Uterus (tissue), 4 donors: ENCODE measurements at places on chromosomes 6 and 20. TPM values are rescaled to one million over a fixed set of nuclear protein-coding genes. Genes with fewer than 3 reads are reported as not detected.

DNA sequence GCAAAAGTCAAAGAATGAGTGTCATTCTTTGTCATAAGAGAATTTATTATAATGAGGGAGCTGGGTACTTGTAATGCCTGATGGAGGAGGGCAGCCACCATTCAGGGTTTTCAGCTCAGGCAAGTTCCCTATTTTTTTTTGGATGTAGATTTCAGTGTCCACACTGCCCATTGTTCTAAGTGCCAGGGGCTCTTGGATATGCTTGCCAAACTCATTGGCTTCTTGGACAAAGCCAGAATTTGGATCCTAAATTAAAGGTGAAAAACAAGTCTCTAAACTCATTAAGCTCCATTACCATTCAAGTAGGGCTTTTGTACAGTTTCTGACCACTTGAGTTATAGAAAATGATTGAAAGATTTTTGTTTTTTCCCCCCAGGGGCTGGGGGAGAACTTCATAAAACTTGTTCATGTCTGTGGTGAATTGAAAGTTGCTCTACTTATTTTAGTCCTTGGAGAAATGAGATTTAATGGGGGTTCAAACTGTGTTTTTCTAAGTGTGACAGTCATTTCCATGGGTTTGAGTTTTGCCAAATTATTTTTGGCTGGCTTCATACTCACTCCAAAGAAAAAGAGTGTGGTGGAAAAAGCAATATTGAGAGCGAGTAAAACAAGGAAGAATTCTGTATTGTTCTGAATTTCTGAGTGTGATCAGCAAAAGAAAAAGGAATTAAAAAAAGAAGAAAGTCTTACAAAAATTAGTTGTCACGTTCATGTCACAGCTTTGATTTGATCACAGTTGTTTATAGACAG, 46.0 kb downstream of the TIAM2 start:
- DNase-seq = no peak
- no peaks in the 10 kb centered on the region for H3K36me3 ChIP-seq
- H3K27me3 ChIP-seq = no peaks in the 10 kb centered on the region
- H3K4me1 ChIP-seq = no peaks in the 10 kb centered on the region
- H3K27ac ChIP-seq = no peak overlapping the region
- H3K4me3 ChIP-seq = no peak overlapping the region

GRCh38 chr6:107264357-107264840, 149.1 kb upstream of the BEND3 start:
- H3K4me1 ChIP-seq = no peaks in the 10 kb centered on the region
- DNase-seq = no peak
- H3K27me3 ChIP-seq = no peaks in the 10 kb centered on the region
- no peak overlapping the region for H3K27ac ChIP-seq
- H3K4me3 ChIP-seq = no peak overlapping the region

Gene HCK
- total RNA-seq = 7.0 TPM

GRCh38 chr20:36145877-36146707, 8.4 kb upstream of the EPB41L1 start:
- H3K4me3 ChIP-seq = no peak overlapping the region
- H3K27me3 ChIP-seq = no peaks in the 10 kb centered on the region
- H3K36me3 ChIP-seq = no peaks in the 10 kb centered on the region
- no peak for DNase-seq
- H3K4me1 ChIP-seq = no peaks in the 10 kb centered on the region

- H3K27me3 ChIP-seq = no peaks in the 10 kb centered on the region
- DNase-seq = no peak
- no peaks in the 10 kb centered on the region for H3K4me1 ChIP-seq
- H3K4me3 ChIP-seq = no peak overlapping the region
- no peaks in the 10 kb centered on the region for H3K36me3 ChIP-seq
Measured at GRCh38 chr6:117391874-117392583, 33.7 kb downstream of the ROS1 start.

DNA sequence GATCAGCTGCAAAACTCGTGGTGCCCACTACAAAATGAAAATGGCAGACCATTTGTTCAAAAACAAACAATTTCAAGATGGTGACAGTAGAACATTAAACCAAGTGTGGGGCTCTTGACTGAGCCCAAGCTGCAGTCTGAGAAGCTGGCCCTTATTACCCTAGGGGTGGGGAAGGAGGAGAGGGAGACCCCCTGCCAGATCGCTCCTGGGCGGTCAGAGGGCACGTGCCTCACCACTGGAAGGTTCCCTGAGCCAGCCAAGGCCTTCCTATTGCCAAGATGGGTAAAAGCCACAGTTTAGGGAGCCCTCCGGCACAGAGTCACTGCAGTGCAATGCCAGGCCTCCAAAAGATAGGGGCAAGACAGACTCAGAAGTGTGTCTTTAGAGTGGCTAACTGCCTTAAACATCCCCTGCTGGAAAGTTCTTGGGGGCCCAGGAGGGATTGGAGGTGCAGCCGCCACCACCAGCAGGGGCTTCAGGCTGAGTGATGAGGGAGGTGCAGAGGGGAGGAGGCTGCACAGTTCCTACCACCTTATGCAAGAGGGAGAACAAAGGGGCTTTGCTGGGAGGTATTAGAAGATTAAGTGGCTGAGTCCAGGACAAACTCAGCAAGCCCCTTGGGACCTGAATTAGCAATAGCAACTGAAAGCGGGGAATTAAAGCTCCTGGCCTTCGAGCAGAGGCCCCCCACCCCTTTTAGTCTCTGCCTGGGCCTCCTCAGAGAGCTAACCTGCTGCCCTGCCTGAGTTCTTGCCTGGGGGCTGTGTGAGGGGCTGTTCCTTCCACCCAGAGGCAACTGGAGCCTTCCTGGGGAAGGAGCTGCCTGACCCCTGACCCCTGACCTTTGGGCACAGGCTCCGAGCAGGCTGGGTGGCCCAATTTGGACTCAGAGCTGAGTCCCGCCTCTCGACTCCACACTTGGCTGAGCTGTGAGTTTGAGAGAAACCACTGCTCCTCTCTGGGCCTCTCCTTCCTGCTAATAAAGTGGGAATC, 88.4 kb downstream of the VEGFA start:
- no peak overlapping the region for H3K4me3 ChIP-seq
- no peaks in the 10 kb centered on the region for H3K27me3 ChIP-seq
- H3K27ac ChIP-seq = no peak overlapping the region
- no peaks in the 10 kb centered on the region for H3K36me3 ChIP-seq
